Mesenteric fat pad (tissue), 1 donor: ENCODE measurements at places on chromosomes 1 and 21. TPM values are rescaled to one million over a fixed set of nuclear protein-coding genes. Genes with fewer than 3 reads are reported as not detected.

DNA sequence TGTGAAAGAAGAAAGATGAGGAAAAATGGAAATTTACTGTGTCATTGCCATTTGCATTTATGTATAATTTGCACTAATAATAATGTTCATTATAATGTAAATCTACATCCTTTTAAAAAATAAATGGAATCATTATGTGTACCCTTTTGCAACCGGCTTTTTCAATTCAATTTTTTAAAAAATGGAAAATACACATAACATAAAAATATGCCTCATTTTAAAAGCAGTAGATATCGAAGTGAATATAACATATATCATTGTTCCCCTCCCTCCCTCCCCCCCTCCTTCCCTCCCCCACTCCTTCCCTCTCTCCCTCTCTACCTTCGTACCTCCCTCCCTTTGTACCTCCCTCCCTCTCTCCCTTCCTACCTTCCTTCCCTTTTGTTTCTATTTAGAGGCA is 33.0 kb downstream of the UBE4B start:
- DNase-seq, result no peak

USP24 gene
- total RNA-seq, result 59.8 TPM

GRCh38 chr1:209567698-209568175 is 15.8 kb upstream of the CAMK1G start:
- no peak for DNase-seq

- no peak for DNase-seq
These were observed 72.4 kb upstream of the BCAR3 start for GRCh38 chr1:93753791-93754763.

GRCh38 chr1:176656257-176656995 is 193.5 kb downstream of the PAPPA2 start:
- no peak for DNase-seq

SYTL1 gene
- 1.9 TPM for total RNA-seq

DNA sequence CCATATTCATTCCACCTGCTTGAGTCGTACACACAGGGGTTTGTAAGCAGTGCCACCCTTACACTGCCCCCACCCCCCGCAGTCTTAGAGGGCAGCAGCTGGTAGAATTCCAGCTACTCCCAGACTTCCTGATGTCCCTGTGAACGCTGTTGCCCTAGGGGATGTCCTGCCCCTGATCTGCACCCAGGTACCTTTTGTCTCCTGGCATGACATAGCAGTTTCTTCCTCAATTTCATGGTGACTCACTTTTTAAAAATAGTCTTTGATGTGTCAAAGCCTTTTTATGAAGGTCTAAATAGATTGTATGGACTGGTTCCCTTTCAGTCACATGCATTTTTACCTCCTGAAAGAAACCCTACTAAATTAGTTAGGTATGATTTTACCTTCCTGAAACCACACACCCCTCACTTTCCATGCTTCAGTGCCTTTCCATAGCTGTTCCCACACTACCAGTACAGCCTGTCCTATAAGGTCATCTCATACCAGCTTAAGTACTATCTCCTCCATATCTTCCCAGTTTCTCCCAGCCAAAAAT is 76.4 kb downstream of the ST3GAL3 start:
- DNase-seq, result no peak

GRCh38 chr1:204626381-204626780 is 59.2 kb downstream of the LRRN2 start:
- DNase-seq, result no peak

WNT3A gene
- total RNA-seq, result not detected

GRCh38 chr1:67991546-67991945 is 58.9 kb downstream of the DIRAS3 start:
- no peak for DNase-seq

DNA sequence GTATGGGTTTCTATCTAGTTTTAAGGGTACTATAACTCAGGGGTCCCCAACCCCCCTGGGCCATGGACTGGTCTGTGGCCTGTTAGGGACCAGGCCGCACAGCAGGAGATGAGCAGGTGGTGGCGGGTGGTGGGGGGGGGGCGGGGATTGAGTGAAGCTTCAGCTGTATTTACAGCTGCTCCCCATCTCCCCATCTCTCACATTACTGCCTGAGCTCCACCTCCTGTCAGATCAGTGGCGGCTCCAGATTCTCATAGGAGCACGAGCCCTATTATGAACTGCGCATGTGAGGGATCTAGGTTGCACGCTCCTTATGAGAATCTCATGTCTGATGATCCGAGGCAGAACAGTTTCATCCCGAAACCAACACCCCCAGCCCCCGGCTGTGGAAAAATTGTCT is 95.1 kb upstream of the SLC45A1 start:
- no peak for DNase-seq

- no peak for DNase-seq
These were observed 41.6 kb downstream of the NSL1 start for GRCh38 chr1:212749821-212750535.

DNA sequence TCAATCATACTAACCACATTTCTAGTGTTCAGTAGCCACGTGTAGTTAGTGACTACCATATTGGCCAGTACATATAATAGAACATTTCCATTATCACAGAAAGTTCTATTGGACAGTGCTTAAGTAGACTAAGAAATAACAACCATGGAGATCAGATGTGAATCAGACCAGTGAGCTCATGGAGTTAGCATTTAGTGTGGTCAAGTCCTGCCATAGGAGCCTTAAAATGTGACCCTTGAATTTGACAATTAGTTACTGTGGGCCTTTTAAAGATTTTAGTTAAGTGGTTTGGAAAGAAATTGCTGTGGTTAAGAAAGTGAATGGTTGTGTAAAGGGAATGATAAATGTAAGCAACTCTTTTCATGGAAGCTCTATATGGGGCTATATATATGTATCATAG is 123.4 kb downstream of the POU2F1 start:
- DNase-seq, result no peak

DNA sequence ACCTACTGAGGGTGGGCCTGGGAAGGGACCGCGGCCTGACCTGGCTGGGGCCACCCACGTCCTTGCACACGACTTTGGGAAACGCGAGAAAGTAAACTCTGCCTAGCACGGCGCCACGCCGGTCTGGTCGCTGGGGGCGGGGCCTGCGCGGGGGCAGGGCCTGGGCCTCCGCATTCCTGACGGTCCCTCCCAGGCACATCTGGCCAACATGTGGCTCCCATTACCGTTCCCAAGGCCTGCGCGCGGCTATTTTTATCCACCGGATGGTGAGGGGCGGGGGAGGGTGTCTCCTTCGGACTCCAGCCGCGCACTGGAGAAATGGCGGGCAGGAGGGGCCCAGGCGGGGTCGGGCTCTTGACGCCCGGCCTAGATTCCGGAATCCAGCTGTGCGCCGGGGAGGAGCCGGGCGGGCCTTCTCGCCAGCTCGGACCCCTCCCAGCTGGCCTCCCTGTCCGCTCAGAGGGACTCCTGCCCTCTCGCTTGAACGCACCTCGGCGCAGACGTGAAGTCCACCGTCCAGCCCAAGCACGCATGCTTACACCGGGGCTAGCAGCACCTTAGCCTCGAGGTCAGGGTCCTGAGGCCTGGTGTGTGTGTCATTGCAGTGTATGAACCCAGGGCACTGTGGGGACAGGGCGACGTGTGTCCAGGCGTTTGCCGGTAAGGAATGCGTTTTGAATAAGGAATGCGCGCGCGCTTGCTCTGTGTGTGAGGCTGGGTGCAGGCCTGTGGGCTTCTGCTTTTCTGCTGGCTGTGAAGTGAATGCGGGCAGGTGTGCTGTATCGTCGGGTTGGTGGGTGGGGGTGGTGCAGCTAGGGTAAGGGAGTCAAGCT is 2.1 kb downstream of the EVA1B start:
- no peak for DNase-seq

- peak; percentile 12 for DNase-seq
These were observed 1.9 kb downstream of the ZBTB8B start for GRCh38 chr1:32466761-32467160.

- no peak for DNase-seq
These were observed 193.6 kb downstream of the RGS7 start for GRCh38 chr1:241163363-241163762.

- DNase-seq, result peak; percentile 39
These were observed 202.0 kb downstream of the MATN1 start for GRCh38 chr1:30521261-30521865.

DHCR24 gene
- total RNA-seq, result 115 TPM

- no peak for DNase-seq
These were observed at the start of gene KRTAP12-1 for GRCh38 chr21:44681861-44682579. KRTAP12-1 (minus strand) TSS chr21:44682163; CDS start chr21:44682123, 40 bp downstream.

DNA sequence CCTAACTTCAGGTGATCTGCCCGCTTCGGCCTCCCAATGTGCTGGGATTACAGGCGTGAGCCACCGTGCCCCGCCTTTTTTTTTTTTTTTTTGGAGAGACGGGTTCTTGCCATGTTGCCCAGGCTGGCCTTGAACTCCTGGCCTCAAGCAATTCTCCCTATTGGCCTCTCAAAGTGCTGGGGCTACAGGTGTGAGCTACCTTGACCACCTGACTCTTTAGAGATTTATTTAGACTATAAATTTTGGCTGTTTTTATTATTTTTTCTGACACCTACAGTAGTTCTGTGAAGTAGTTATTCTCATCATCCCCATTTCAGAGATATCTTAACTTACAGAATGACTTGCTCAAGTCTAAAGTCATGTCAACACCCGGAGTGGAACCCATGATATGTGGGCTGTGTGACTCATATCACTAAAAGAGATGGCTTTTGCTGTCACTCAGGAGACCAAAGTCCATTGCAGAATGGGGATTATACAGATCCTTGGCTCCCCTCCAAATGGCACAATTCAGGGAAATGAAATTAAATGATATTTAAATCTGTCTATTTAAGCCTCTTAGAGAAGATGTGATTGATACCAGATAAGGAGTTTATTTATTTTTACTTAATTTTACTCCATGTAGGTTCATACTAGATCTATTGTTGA is 93.2 kb downstream of the CTH start:
- DNase-seq, result no peak

- DNase-seq, result no peak
These were observed 174.8 kb upstream of the SYT6 start for GRCh38 chr1:114328361-114328904.

DNA sequence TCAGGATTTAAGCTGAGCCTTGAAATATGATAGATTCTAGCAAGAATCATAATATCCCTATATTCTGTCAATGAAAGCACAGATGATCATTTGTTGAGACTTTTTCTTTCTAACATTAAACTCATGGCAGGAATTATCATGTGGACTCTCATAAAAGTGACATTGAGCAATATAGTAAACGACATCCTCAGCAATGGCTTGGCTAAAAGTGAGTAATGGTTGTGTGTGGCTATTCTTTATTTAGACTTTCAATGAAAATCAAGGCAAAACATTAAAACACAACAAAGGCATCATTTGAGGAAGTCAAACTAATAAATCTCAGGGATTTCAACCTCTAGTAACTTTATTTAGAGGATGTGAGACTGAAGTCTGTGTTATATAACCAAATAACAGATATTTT is 257.8 kb upstream of the ADGRL4 start:
- no peak for DNase-seq

- DNase-seq, result no peak
These were observed 24.1 kb upstream of the RNF187 start for GRCh38 chr1:228463009-228463558.

MPL gene
- 0.39 TPM for total RNA-seq

GRCh38 chr1:10939654-10940450 is 72.6 kb upstream of the TARDBP start:
- DNase-seq, result no peak

DNA sequence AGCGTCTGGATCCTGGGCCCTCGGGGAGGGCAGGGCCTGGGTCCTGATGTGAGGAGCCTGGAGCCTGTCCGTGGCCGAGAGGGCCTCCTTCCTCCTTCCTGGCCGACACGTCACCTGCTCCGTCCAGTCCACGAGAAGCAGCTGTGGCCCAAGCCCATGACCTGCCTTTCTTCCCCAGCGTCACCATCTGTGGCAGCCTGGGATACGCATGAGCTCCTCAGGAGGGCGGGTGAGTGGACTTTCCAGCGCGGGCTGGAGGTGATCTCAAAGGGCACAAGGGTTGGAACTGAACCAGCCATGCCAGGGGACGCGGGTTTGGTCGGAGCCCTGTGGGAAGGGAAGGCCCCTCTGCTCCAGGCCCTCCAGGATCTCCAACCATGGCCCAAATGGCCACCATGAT is 90.4 kb downstream of the DHRS3 start:
- DNase-seq, result peak; percentile 79

DNA sequence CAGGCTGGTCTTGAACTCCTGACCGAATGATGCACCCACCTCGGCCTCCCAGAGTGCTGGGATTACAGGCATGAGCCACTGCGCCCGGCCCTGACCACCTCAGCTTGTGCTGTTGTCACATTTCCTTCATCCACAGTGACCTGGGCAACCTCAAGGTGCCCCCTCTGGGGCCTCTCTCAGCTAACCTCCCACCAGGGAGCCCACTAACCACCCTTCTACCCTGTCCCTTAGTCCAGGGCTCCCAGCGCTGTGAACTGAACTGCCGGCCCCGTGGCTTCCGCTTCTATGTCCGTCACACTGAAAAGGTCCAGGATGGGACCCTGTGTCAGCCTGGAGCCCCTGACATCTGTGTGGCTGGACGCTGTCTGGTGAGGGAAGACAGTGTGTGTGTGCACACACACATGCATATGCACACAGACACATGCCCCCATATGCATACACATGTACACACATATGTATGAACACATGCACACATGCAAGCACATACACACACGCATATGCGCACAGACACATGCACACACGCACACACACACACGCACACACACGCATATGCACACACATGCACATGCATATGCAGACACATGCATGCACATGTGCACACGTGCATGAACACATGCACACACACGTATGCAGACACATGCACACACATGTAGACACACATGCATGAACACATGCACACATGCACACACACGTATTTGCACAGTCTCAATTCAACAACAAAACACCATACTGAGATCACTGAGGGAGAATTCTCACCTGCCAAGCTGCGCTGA is 6.2 kb downstream of the ADAMTSL4 start:
- DNase-seq, result no peak

- no peak for DNase-seq
These were observed 159.4 kb upstream of the ATP1B1 start for GRCh38 chr1:168947041-168947440.

TARDBP gene
- total RNA-seq, result 128 TPM

DNA sequence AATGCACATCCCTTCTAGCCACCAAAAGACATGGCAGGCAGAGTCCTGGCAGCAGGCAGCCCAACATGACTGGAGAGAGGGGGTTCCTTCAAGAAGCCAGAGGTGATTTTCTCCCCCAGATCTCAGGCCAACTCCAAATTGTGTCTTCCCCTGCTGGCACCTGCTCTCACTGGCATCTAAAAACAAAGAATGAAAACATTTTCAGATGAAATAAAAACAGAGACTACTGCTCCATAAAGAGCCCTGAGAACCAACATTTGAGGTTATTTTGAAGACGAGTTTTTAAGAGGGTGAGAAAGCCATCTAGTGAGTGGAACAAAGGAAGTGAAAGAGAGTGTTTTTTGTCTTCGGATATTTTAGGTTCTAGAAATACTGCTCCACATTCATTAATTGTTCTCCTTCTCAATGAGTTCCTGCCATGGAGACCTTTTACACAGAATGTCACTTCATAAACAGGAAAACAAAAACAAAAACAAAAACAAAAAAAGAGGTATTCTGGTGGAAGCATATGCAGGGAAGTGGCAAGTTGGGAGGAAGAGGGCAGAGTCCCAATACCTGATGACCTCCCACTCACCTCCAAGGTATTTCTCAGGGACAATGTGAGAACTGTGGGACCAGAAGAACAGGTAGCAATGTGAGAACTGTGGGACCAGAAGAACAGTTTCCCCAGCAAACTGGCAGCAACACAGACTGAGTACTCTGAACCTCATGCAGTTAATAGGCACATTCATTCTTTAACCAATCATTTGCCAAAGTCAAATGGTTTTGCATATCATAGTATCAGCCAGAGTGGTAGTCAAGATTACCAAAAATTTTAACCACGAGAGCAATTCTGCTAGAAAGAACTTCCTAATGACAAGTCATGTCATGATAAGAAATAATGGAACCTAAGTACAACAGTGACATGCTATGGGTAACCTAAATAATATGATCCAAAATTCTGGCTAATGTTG is 50.0 kb downstream of the KIAA0319L start:
- no peak for DNase-seq

TCP10L gene
- 0.13 TPM for total RNA-seq
